ENCODE measurements at places on chromosomes 4 and X.

- DNase-seq = no peak
Measured at GRCh38 chr4:169215656-169216055, 55.1 kb downstream of the SH3RF1 start.

GRCh38 chr4:80077639-80078038, 4.6 kb upstream of the ANTXR2 start:
- peak; percentile 80 for DNase-seq

- no peak for DNase-seq
Measured at GRCh38 chr4:41022116-41022515, 192.2 kb downstream of the APBB2 start.

- DNase-seq = no peak
Measured at GRCh38 chrX:73366696-73367095, 80.2 kb upstream of the CDX4 start.

DNA sequence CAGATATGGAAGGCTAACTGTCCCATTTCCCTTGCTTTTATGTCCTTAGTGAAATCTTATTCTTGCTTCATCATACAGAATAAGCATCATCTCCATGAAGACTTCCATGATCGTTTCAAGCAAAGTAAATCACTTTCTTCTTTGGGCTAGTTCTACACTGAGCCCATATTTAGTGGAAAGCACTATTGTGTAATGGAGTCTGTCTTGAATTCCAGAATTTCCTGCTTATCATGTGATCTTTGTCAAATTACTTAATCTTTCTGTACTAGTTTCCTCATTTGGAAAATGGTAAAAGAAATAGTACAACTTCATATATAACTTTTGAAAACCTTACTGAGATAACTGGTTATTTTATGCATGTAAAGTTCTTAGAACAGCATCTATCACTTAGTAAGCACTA, 7.6 kb downstream of the ANAPC10 start:
- DNase-seq = no peak

DNA sequence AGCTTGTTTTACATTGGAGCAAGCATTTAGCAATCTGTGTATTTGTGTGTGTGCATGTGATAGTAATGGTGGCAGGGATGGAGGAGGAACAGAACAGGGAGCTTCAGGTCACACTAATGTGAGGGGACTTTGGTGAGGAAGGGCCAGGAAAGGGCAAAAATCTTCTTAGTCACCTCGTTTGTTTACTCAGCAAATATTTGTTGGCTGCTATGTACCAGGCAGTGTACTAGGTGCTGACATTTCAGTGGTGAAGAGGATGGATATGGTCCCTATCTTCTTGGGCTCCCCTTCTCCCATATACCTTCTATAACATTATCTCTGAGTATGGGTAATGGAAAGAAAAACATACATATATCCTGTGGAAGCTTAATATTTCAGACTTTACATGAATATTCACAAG, 48.5 kb upstream of the HDAC8 start:
- no peak for DNase-seq

DNA sequence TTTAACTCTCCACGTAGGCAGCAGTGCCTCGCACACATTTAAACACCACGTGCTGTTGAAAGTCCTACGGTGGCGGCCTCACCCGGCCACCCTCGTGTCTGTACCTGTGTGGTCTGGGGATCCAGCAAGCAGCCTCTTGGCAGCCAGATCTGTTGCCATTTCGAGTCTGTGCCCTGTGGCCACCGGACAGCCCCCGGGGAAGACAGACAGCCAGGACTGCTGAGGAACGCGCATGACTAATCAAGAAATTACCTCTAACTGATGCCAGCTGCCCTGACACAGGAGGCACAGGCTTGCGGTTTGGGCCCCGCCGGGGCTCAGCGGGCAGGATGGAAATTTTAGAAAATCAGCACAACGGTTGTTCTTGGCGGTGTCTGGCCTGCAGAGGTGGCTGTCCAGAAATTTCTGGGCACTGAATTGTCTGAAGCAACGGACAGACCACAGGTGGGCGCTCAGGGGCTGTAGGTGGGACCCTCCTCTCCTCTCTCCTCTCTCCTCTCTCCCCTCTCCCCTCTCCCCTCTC, 15.6 kb upstream of the ASMTL start:
- DNase-seq = peak; percentile 66

DNA sequence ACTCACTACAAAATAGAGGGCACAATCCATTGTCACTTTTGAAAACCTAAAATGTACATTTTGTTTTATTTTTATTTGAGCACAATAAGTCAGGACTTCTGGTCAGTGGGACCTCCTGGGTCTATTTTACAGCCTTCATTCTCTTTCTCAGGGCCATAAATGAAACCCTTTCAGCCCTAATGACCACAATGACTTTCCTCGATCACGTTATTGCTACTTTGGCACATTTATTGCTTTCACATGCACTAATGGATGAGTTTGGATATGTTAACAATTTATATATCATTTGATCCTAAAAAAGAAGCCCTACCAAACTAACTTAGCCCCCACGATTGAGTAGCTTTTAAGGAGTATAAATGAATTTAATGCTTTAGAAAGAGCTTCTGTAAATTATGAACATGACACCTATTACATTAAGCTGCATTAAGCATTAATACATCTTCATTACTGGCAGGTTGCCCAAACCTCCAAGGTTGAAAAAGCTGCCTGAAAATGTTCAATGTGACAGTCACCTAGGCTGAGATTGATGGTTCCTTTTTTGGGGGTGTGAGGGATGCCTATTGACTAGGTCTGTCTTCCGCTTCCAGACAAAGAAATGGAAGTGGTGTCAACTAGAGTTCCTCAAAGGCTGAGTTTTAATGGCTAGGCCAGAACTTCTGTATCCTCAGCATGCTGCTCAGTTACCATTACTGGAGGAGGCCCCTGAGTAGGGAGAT, 296.4 kb downstream of the GPAT3 start:
- no peak for DNase-seq

DNA sequence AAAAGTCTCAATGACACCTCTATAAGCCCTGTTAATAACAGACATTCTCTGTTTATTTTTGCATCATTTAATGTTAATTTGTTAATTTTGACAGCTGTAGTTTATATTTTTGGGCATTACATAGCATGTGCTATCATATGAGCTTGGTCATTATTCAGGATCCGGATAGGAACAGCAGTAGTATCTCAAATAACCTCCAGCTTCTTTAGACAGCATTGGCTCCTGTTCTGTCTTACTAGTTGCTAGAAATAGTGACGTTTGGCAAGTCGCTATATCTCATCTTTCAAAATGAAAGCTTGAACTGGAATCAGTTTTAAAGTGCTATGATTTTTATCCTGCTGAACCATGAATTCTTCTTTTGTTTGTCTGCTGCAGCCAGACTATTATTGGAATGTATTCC, 9.0 kb upstream of the ADGRA3 start:
- DNase-seq = no peak

DNA sequence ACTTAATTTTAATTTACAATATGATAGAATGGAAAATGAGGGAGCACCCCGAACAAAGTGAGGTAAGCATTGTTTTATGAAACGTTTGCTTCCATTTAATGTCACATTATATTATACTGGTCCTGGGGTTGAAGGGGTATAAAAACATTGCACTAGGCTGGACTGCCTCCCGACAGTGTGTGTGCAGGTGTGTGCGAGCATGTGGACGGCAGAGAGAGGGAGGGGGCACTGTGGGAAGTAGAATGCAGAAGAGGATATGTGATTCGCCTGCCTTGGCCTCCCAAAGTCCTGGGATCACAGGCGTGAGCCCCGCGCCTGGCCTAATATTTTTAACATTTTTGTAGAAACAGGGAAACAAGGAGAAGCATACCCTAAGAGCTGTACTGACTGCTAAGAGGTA, 36.0 kb downstream of the IRF2 start:
- no peak for DNase-seq

GRCh38 chrX:44227991-44228390, 115.5 kb downstream of the EFHC2 start:
- no peak for DNase-seq
